Stimulated activated CD8-positive, alpha-beta memory T cell treated with anti-CD3 and anti-CD28 coated beads, Interleukin-4, amount 100 ng/mL, for 1 hour (primary cell): ENCODE measurements at places on chromosomes 5 and 9.

- DNase-seq = no peak
Measured at GRCh38 chr5:98299435-98299834, 474.0 kb upstream of the RGMB start.

DNA sequence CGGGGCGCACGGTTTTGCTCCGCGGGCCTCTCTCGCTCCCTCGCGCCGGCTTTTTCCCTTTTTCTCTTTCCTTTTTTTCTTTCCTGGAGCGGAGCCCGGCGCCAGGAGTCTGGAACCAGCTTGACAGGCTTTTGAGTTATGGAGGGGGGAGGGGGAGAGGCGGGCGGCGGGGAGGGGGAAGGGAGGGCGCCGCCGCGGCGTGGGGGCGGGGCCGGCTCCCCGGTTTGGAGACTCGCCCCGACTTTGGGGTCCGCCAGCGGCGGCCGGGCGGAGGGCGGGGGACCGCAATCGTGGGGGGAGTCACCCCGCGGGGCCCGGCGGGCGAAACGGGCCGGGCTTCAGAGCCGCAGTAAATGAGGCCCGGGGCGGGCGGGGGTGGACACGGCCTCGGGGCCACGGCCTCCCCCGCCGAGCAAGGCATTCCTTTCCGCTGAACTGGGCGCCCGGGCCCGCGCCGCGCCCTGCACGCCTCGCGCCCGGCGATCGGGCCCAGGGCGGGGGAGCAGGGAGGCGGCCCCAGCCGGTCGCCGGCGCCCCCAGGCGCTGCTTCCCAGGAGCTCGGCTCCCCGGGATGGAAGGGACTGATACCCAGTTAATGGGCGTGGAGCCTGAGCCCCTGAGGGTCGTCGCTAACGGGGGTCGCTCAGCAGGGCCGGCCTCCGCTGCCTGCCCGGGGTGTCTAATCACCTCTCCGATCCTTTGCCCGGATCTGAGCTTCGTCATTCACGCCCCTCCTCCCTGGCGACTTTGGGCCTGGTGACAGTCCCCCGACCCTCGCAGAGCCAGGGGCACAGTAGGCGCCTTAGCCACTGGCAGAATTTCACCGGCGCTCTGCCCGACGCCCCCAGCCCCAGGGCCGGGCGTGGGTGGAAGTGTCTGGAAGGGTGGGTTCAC, 138.1 kb downstream of the C9orf50 start:
- no peak for DNase-seq

DNA sequence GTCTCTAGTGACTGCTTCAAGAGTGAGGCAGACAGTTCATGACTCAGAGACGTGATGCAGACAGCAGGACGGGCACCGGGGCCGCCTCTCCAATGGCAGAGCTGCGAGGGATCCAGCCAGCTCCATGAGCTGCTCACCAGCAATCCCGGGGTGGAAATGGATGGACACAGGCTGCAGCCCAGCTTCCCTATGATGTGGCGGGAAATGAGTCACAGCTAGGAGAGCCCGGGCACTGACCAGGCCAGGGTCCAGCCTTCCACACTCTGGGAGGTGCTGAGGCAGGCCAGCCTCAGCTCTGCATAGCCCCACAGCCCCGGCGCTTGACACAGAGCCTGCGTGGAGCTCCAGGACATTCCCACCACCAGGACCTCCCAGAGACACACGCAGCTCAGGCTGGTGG, 244.8 kb upstream of the IRX2 start:
- no peak for DNase-seq

GRCh38 chr5:75666801-75667200, 50.4 kb downstream of the POC5 start:
- DNase-seq = no peak

DNA sequence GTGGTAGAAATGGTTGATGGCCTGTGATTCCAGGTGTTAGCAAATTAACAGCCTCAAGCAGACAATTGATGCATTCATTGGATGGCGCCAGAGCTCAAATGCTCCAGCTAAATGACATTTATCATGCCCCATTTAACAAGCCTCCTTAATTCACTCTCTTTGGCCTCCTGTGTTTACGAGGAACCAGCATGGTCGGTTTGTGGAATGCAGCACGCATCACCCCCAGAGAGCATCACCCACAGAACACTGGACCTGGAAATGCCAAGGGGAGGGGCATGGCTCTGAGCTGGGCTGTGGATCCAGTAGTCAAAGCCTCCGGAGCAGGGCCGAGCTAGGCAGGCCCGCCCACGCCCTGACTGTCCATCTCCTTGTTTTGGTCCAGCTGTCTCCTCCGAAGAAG, 434.0 kb downstream of the GADD45G start:
- no peak for DNase-seq

DNA sequence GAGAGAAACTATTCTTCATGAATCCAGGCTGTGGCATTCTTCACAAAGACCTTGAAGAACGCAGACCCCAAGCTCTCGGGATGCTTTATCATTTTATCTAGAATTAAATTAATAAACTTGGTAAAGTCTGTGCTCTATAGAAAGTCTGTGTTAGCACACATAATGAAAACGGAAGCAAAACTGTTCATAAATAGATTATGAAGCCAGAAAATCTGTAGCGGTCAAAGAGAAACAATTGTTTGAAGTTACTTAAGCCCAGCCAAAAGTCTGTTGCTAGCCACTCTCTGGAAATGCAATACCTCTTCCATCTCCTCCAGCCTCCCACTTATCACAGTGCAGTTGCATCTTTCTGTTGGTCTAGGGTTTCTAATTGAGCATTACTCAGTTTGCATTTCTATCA, 375.9 kb downstream of the KIF4B start:
- DNase-seq = no peak

DNA sequence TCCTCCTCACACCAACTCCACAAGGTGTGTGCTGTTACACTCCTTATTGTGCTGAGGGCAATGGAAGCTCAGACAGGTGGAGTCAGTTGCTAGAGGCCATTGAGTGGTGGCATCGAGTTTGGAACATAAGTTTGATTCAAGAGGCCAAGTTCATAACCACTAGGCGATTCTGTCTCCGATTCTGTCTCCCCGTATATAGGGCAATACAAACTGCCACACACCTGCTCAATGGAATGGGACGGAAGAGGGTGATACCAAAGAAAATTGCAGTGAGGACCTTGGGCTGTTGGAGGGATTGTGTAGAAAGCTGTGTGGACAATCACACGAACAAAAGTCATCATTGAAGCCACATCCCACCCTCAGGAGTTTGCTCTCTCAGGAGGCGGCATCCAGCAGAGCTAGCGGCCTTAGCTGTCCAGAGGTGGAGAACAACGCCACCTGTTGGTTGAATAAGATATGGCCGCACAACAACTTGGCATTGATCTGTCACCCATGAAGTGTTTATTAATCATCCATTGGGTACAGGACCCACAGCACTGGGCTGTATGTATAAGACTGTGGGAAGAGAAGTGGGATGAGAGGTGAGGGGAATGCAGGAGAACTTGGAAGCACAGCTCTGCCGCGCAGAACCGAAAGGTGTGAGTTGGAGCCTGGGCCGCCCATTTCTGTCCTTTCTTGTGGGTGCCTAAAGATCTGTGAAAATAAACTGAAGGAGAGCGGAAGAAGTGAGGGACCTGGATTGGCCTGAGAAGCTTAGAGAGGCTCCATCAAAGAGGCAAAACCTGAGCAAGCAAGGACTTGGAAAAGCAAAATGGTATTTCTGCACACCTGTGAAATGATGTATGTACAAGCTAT, 16.1 kb upstream of the NEUROG1 start:
- no peak for DNase-seq

DNA sequence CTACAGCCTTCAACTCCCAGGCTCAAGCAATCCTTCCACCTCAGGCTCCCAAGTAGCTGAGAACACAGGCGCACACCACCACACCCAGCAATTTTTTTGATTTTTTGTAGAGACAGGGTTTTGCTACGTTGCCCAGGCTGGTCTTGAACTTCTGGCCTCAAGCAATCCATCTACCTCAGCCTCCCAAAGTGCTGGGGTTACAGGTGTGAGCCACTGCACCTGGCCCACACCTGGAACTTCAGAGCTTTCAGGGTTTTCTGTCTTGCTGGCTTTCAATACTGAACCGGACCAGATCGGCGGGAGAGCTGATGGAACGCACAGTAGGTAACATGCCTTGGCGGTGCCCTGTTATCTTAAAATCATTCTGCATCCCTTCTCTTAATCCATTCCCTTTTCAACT, 30.8 kb downstream of the IPPK start:
- no peak for DNase-seq

- no peak for DNase-seq
Measured at GRCh38 chr5:167363065-167363464, 928.4 kb upstream of the WWC1 start.

- no peak for DNase-seq
Measured at GRCh38 chr9:13503599-13503998, 224.1 kb upstream of the MPDZ start.

GRCh38 chr5:101520417-101520816, 617.3 kb upstream of the ST8SIA4 start:
- DNase-seq = no peak

GRCh38 chr5:1444361-1445189, 665 bp downstream of the SLC6A3 start:
- DNase-seq = no peak
